Breast epithelium (tissue), 4 donors: ENCODE measurements at places on chromosomes 7 and 10. TPM values are rescaled to one million over a fixed set of nuclear protein-coding genes. Genes with fewer than 3 reads are reported as not detected.

- H3K4me3 ChIP-seq: no peak overlapping the region
- H3K36me3 ChIP-seq: no peaks in the 10 kb centered on the region
- H3K27me3 ChIP-seq: no peaks in the 10 kb centered on the region
- H3K27ac ChIP-seq: no peak overlapping the region
- no peak for DNase-seq
Measured at GRCh38 chr7:128007303-128007680, 23.9 kb downstream of the LRRC4 start.

GRCh38 chr10:123502983-123503382 is 163.2 kb upstream of the GPR26 start:
- H3K27me3 ChIP-seq: no peaks in the 10 kb centered on the region
- no peak overlapping the region for H3K4me3 ChIP-seq
- H3K27ac ChIP-seq: no peak overlapping the region
- no peaks in the 10 kb centered on the region for H3K36me3 ChIP-seq
- DNase-seq: no peak
- no peaks in the 10 kb centered on the region for H3K4me1 ChIP-seq

DNA sequence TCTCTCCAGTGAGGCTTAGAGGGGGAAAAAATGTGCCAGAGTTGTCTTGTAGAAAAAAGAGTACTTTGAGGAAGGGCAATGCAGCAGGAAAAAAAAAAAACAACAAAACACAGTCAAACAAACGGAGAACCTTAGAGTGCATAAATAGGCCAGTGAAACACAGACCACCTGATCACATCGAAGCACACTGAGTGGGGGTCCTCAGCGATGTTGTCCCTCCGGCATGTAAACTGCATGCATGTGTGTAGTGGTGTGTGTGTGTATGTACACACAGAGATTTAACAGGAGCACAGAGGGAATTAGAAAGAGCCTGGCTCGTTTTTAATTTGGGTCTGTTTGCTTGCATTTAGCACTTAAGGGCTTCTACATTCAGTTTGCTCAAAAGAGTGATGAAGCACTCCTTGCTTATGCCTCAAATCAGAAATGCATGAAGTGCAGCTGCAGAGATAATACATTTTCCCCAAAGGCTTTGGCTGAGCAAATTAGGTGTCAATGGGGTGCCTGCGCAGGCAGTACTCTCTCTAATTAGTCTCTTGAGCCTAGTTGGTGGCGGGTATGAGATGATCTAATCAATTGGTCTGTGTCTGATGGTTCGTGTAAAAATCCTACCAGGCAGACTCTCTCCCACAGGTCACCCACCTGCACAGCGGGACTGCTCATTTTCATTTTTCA is 62.7 kb upstream of the FZD1 start:
- DNase-seq: no peak
- H3K4me3 ChIP-seq: no peak overlapping the region
- H3K36me3 ChIP-seq: no peaks in the 10 kb centered on the region

DNA sequence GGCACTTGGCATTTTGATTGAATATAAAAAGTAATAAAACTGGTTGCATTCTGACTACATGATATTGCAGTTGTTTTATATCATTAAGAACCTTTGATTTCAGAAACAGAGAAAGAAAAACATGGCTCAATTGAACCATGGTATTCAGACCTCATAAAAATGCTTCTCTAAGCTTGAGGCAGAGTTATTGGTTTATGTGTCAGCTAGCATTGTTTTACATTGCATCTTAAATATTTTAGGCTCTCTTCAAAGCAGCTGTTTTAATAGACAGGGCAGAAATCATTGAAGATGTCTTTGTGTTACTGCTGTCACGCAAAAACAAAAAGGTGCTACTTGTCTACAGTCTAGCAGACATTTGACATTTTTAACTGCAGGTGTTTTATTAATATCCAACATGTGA is 299.2 kb downstream of the EXOC4 start:
- no peak overlapping the region for H3K27ac ChIP-seq
- no peaks in the 10 kb centered on the region for H3K27me3 ChIP-seq
- H3K4me1 ChIP-seq: no peaks in the 10 kb centered on the region
- H3K4me3 ChIP-seq: no peak overlapping the region
- no peaks in the 10 kb centered on the region for H3K36me3 ChIP-seq

Gene IGFBP3
- 159 TPM for total RNA-seq

- no peak for DNase-seq
- H3K27ac ChIP-seq: peak overlapping the region; percentile 99
- no peaks in the 10 kb centered on the region for H3K36me3 ChIP-seq
- H3K27me3 ChIP-seq: no peaks in the 10 kb centered on the region
- H3K4me1 ChIP-seq: no peaks in the 10 kb centered on the region
Measured at GRCh38 chr7:5420881-5421713, 2.5 kb downstream of the TNRC18 start.

DNA sequence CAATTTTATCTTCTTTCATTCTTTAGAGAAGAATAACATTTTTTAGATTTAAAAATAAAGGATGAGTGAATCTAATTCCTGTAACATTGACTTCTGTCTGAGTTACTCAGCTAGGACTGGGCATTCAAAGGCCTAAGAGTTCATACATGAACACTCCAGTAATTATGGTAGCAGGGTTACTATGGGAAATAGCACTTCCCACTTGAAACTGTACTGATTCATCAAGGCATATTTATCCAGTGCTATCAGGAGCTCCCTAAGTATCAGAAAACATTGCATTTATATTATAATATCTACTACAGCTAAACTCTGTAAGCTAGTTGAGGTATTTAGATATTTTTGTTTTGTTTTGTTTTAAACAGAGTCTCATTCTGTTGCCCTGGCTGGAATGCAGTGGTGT is 41.8 kb downstream of the NDUFB2 start:
- no peaks in the 10 kb centered on the region for H3K4me1 ChIP-seq
- no peak overlapping the region for H3K4me3 ChIP-seq
- no peak for DNase-seq
- no peak overlapping the region for H3K27ac ChIP-seq
- H3K36me3 ChIP-seq: no peaks in the 10 kb centered on the region
- no peaks in the 10 kb centered on the region for H3K27me3 ChIP-seq

GRCh38 chr7:154591544-154591943 is 411.4 kb downstream of the PAXIP1 start:
- H3K27ac ChIP-seq: no peak overlapping the region
- H3K4me3 ChIP-seq: no peak overlapping the region
- no peak for DNase-seq

Gene KIAA1217
- 19.7 TPM for total RNA-seq

DNA sequence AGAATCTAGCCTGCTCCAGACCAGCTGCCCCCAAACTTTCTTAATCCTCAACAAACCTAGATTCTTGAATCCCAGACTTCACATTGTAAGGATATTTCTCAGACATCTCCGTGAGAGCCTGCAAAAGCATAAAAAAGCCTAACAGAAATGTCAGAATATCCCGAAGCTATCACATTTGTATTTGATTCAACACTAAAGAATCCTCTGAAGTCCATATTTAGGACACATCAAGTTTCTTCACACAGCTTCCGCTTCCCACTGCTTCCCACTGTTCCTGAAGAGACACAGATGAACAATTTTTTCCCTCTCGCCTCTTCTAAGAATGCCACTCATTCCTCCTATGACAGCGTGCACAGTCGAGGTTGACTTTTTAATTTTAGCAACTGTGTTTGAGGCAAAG is 396.2 kb upstream of the IGFBP3 start:
- H3K4me1 ChIP-seq: no peaks in the 10 kb centered on the region
- no peak overlapping the region for H3K27ac ChIP-seq
- H3K4me3 ChIP-seq: no peak overlapping the region
- H3K36me3 ChIP-seq: no peaks in the 10 kb centered on the region

DNA sequence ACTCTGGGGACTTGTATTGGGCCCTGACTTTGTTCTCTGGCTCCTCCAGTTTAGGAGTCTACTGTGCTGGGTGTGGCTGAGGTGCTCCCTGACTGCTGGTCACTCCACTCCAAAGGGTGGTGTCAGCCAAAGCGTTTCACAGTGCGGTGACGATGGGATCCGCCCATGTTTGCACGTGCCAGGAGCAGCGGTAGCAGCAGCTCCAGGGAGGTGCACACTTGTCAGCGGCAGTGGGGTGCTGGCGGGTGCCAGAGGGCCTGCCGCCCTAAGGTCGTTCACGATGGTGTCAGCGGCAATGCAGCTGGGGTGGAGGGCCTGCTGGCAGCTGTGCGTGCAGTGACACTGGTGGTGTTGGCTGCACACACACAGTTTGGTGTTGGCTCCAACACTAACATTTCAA is 268.5 kb upstream of the AKR1E2 start:
- no peaks in the 10 kb centered on the region for H3K4me1 ChIP-seq
- H3K27ac ChIP-seq: no peak overlapping the region
- no peak for DNase-seq
- no peak overlapping the region for H3K4me3 ChIP-seq
- H3K27me3 ChIP-seq: no peaks in the 10 kb centered on the region
- H3K36me3 ChIP-seq: no peaks in the 10 kb centered on the region

Gene GJD4
- total RNA-seq: not detected

Gene CRHR2
- total RNA-seq: under 0.01 TPM
